Activated CD4-positive, CD25-positive, alpha-beta regulatory T cell treated with anti-CD3 and anti-CD28 coated beads, Interleukin-2, amount 50 U/mL, for 24 hours (primary cell): ENCODE measurements at places on chromosomes 16 and 17.
A peak's percentile ranks its signal among the peaks of the same experiment; 100 is the strongest.

DNA sequence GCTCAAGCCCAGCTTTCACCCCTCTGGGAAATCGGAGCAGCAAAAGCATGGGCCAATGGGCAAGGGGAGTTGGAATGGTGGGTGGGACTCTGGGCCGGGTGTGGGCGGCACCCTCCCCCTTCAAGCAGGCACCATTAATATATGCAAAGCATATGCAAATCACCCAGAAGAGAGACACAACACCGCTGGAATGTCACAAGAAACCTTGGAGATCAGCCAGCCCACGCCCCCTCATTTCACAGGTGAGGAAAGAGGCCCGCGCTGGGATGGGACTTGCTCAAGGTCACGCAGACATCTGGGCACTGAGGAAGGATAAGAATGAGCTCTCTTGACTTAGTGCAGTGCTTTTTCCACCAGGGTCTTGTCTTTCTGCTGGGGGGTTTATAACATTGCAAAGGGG lies 4.8 kb downstream of the SRCIN1 start:
- no peak for ATAC-seq

GRCh38 chr17:17766077-17766743 lies 70.6 kb downstream of the SREBF1 start:
- ATAC-seq: peak; percentile 62

- no peak for ATAC-seq
Observed at GRCh38 chr16:72793716-72794115, 254.2 kb downstream of the ZFHX3 start.

DNA sequence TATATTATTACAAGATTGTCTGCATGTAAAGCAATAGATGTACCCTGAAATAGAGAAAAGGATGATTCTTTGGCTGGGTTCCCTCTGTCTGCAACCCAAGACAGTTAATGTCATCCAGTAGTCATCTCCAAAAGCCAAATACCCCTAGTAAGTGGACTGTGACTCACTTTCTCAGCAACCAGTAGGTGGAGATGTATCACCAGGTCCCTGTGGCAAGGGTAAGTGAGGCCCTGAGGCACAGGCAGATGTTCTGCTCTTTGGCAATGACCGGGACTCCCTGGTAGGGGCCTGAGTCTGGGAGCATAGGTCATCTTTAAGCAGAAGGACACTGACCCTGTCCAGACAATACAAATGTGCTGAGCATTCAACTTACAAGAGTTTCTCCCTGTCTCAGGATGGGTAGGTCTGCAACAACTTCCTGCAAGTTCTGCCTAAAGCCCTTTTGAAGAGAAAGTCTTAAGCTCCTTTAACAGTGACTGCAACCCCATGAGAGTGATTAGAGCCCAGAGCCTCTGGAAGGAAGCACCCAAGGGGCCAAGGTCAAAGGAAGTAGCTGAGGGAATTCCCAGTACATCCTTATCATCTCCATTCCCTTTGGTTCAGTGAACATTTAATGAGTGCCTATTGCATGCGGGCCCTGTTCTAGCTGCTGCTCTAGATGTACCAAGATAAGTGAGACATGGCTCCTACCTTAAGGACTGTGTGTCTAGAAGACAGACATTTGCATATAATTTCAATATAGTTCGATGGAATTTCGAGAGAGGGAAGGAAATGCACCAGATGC lies 31.9 kb downstream of the PMP22 start:
- ATAC-seq: peak; percentile 48

DNA sequence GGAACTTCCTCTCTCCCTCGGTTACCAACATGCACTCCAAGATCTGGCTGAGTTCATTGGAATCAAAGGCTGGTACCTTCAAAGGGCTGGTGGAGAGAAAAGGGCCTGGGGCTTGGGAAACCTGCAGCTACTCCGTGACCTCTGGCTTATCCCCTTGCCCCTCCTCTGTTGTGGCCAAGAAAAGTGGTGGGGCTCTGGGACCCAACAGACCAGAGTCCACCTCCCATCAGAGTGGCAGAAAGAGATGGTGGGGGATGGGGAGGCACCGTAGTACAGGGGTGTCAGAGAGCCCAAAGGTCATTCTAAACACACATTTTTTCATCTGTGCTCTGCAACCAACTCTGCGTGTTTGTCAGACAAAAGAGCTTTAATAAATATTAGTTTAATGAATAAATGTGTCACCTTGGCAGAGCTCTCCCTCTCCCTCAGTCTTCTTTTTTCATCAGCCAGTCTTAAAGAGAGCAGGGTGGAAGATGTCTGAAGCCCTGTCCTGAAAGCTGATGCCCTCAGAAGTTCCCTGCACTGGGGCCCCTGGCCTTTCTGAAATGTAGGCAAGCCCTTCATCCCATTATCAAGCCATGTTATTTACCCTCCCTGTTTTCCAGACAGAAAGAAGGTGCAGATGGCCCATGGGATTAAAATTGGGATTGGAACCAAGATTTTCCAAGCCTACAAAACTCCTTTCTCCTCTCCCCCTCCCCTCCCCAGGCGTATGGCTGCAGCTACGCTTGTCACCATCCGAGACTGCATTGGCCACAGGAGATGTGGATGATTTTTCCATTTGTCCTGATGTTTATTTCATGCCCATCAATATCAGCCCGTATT lies 227.3 kb downstream of the CCDC182 start:
- ATAC-seq: no peak

GRCh38 chr16:88303890-88304819 lies 78.6 kb upstream of the ZNF469 start:
- no peak for ATAC-seq

DNA sequence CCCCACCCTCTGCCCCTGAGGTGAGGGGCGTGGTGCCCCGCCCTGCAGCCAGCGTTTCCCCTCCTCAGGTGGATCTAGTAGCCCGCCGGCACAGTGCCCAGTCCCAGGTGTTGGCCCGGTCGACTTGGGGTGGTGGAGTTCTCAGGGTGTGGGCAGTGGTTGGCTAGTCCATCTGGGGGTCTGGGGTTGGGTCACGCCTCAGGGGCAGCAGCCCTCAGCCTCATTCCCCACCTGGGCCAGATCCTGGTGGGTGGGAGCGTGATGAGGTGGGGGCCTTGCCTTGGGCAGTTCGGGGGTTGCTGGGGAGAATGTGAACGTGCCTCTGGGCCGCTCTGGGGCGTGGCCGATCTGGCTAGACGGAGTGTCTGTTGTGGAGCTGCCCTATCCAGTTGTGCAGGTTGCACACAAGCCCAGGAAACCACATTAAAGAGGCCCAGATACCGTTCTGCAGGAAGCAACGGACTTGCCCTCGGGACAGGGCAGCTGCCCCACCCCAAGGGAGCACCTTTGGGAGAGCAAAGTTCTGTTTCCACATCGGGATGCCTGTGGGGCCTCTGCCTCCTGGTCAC lies 32.0 kb downstream of the GSE1 start:
- ATAC-seq: no peak

- ATAC-seq: no peak
Observed at GRCh38 chr16:68700831-68701230, 36.3 kb upstream of the CDH1 start.

DNA sequence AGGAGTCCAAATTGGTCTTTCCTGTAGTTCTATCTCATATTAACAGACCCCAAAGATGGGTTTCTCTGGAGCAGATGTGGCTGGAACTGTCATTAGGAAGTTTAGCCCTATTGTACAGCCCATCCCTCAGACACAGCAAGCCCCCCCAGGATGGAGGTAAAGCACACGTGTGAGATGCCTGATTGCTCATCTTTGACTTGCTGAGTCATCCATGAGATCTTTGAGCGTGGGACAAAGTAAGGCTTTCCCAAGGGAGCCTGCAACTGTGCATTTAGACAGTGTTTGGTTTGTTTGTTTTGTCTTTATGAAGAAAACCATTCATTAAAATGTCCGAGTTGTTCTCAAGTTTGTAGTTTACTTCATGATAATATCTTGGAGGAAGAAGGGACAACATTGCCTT lies 145.3 kb upstream of the CDH13 start:
- no peak for ATAC-seq

DNA sequence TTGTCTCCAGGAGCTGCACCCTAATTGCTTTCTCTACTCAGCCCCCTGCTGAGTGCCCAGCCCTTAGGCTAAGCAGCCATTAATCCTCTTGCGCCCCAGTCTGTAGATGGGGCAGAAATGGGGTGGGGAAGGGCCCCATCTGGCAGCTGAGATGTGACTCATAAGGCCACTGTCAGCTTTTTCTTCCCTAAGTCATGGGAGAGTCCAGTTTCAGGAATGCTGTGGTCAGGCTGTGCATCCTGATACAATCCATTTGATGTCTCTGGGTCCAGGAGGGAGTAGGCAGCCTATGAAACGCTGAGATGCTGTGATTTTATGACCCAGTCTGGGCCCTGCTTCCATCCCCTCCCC lies 12.3 kb downstream of the PLXDC1 start:
- no peak for ATAC-seq

GRCh38 chr17:27609611-27610303 lies 21.2 kb upstream of the LGALS9 start:
- no peak for ATAC-seq

DNA sequence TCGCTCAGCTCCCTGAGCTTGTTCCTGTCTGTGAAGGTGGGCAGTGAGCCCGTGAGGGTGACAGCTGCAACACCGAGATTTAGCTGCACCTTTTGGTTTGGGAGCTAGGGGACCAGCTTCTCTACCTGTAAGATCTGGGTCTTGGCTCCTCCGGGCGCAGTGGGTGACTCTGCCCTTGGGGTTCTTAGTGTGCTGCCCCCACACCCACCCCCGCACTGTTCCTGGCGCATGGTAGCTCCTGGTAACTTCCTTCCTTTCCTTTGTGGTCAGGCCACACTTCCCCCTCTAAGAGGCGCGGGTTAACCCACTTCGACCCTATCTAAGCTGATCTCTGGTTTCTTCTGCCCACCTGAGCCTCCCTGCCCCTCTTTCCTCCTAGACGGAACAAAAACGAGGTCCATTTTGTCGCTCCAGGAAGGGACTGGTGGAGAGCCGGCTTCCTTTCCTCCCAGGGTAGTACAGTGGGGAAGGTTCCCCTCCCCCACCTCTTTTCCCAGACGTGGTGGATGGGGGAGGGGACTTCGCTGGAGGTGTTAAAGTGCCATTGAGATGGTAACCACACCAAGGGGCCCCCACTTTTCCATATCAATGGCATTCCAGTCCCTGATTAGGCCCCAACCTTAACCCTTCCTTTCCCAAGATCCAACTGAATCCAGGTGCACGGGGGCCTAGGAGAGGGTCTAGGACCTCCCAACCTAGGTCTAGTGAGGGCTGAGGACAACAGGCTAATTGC lies 4.6 kb upstream of the CLDN9 start:
- no peak for ATAC-seq

DNA sequence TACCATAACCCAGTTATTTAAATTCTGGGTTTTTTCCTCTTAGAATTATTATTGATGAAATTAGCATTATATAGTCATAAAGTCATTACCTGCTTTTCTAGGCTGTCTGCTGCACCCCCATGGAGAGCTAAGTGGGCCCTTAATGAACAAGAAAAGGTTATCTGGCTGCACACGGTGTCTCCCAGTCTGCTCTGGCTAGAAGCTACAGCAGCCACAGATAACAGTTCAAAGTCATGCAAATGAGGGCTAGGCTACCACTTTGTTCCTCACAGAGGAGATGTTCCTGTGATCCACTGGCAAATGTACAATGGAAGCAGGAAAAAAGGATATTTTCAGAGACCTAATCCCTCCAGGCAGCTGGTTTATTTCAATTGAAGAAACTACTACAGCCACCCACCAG lies 112.1 kb downstream of the SNX11 start:
- ATAC-seq: no peak

GRCh38 chr16:69917739-69918138 lies 33.4 kb upstream of the CLEC18A start:
- ATAC-seq: no peak

DNA sequence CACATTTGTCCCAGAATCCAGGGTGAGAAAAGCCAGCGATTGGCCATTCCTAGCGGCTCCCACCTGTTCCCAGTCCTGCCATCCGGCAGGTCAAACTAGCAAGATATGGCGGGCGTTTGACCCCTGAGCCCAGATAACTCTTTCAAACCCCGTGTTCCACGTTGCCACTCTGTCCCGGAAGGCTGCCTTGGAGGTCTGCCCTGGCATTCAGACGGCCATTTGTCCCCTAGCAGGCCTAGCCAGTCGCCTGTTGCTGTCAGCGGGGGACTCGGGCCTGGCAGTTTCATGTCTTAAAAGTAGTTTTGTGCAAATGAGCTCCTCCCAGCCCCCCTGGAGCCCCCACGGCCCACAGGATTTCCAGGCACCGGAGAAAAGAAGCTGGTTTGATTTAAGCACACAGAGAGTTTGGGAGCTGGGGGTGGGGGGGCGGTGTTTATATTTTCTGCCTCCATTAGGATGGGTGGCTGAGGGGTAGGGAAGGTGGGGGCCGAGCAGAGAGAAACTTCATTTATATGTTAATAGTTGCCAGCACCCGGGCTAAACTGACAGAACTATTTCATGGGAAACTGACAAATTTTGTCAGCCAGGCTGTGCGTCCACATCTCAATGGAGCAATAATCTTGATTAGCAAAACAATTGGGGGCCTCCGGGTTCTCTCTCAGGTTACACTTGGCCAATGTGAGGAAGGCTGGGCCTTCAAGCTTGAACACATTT lies 240.9 kb upstream of the SALL1 start:
- no peak for ATAC-seq

DNA sequence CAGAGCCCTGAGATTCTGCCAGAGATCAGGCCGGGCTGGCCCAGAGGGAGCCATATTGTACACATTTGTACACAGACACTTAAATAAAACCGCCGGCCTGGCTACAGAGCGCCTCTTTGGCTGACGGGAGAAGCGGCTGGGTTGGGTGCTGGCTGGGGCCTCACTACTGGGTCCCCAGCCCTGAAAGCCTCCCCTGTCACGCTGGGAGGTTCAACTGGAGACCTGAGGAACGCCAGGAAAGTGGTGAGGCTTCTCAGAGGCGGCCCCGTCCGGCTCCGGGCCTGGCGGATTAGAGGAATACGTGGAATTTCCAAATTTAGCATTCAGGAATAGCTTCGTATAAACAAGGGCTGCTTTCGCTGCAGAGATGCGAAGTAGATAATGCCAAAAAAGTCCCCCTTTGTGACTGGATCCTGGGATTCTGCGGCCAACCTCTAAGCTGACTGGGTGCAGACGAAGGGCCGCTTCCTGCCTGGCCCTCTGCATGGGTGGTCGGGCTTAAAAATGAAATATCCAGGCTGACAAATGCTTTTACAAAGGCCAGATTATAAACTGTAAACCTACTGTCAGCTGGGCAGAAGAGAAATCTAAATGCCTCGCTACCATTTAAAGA lies 252.4 kb downstream of the IRF8 start:
- no peak for ATAC-seq

- ATAC-seq: no peak
Observed at GRCh38 chr17:8951206-8951605, 14.3 kb downstream of the PIK3R5 start.

DNA sequence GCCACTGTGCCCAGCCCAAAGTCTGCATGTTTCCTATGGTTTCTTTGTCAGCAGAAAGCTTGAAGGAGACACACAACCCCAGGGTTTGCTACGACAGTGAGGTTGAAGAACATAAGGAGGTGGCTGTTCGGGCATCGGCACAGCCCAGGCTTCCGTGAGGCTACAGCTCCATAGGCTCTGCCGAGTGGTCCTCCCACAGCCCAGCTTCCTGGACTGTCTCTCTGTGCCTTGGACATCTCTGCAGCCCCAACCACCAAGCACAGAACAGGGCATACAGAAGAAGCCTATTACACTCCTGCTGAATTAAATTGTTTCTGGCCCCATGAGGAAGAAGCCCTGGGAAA lies 3.2 kb upstream of the HAP1 start:
- no peak for ATAC-seq
